ENCODE measurements at places on chromosomes 3 and 15.
A peak's percentile ranks its signal among the peaks of the same experiment; 100 is the strongest.

DNA sequence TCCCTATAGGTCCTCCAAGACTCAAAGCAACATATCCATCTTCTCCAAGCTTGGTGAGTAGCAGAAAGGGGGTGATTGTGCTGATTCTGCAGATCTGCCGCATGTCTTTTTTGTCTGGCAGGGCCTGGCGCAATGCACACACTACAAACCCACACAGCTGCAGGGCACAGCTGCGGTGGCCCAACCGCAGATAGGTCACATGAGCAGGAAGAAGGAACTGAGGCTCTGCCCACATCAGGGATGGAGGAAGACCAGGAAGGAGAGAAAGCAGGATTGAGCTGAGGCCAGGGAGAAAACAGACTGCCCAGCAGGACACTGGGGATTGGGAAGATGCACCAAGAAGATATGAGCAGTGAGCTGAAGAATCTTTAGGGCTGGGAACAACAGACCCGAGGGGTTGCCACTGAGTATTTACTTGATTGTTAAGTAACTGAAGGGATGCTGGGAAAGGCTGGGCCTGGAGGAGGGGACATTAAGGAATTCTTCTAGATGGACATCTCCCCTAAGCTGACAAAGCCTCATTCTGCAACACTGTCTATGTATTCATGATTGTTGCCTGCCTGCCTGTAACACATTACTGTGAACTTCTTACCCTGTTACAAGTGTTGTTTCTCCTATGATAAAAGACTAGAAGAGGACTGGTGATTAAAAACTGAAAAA, 126.7 kb downstream of the MYLK start:
- DNase-seq: no peak

GRCh38 chr3:138933981-138934691, 12.8 kb downstream of the FOXL2 start:
- no peak for DNase-seq

GRCh38 chr15:67563092-67563491, 20.6 kb downstream of the MAP2K5 start:
- no peak for DNase-seq

- no peak for DNase-seq
Observed at GRCh38 chr3:132787616-132788300, 65.5 kb upstream of the NPHP3 start.

GRCh38 chr3:21477541-21478288, 273.3 kb downstream of the ZNF385D start:
- DNase-seq: no peak

DNA sequence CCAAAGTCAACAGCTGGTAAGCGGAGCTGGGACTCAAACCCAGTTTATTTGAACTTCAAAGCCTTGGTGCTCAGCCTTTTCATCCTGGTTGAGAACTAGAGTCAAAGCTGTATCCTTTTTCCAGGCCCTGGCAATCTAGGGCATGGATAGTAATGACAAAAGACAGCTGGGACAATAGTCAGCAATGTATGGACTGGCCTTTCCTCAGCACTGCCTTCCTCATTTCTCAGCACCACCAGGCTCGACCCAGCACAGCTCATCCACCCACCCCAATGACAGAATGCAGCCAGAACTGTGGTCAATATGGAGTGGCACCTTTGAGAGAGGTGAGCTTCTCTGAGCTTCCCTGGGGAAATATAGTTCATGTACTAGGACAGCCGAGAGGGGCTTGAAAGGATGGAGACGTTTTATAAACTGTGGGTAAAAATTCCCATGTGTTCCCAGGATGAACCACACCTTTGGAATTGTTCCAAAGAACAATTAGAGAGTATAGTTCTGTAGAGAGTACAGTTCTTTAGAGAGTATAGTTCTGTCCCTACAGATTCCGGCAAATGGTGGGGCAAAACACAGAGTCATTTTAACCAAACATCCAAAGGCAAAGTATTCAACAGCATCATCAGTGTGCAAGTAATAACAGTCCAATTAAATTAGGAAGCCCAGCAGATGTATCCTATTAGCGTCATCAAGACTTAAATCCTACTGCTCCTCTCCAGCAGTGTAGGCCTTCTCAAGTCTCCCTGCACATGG, 30.2 kb upstream of the IREB2 start:
- DNase-seq: no peak

GRCh38 chr3:194577986-194578905, 55.0 kb downstream of the TMEM44 start:
- DNase-seq: no peak

DNA sequence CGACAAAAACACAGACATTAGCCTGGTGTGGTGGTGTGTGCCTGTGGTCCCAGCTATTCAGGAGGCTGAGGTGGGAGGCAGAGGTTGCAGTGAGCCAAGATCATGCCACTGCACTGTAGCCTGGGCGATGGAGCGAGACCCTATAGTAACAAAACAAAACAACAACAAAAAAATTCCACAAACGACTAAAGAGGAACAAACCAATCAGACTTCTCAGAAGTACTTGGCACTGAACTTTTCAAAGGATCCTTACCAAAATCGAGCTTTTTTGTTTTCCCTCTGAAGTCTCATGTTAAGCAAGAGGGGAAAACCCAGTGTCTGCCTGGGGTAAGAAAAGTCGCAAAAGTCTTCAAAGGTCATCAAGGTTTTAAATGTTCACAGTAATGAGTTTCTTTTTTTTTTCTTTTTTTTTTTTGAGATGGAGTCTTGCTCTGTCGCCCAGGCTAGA, 30.1 kb upstream of the TFRC start:
- no peak for DNase-seq

GRCh38 chr3:59245859-59246501, 196.2 kb upstream of the CFAP20DC start:
- no peak for DNase-seq

GRCh38 chr3:46187341-46187700, 20.8 kb downstream of the CCR1 start:
- no peak for DNase-seq

- DNase-seq: no peak
Observed at GRCh38 chr15:99126930-99127329, 22.1 kb downstream of the SYNM start.

DNA sequence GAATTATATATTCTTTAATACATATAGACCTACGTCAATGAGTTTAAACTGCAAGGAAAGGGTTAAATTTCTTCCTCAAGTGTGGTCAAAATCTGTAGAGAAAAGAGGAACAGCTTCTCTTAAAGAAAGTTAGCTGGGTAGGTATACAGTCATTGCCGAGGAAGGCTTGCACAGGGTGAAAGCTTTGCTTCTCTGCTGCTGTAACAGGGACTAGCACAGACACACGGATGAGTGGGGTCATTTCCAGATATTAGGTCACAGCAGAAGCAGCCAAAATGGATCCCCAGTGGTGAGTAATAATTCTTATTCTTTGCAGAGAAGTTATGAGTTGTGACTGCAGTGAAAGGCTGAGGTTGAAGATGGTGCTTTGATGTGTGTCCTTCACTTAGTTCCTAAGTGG, at the start of gene CD86:
TSS of gene CD86 (plus strand) at position 148 of the 400 bp plus-strand sequence. CDS start at position 276, 128 bp downstream.
- DNase-seq: no peak

DNA sequence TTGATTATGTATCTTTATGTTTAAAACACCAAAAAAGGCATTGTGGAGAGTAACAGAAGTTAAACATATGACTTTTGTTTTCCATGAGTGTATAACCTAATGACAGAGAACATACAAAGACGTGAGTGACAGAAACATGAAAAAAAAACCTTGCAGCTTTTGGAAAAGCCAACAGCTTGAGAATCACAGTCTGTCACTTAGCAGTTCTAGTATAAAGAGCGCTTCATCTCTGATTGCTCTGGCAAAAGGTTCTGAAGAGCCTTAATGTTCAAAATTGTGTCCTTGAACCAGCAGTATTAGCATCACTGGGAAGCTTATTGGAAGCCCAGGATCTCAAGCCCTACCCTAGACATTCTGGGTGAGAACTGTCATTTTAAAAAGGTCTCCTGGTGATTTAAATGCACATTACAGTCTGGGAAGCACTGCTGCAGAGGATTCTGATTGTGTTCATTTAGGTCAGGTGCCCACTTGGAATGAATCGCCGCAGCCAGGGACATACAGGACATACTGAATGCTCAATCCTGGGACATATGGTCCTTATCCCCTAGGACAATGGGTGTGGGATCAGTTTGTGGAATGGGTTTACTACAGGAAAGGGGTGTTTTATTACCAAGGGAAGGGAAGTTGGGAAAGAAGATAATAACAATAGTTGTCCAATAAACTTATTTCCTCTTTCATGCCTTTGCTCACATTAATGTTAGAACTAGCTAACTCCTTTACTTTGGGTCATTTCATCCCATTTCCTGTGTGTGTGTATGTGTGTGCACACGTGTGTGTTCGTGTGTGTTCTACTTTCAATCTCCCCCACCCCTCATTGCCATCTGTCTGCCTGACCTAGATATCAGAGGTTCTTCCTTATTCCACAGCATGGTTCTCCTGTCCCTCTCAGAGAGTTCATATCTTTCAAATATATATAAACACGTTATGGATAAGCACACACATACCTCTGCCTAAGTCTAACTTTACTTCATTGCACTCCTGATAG, 55.0 kb downstream of the LRRC49 start:
- DNase-seq: no peak

- no peak for DNase-seq
Observed at GRCh38 chr3:90034038-90034437, 926.6 kb downstream of the EPHA3 start.

DNA sequence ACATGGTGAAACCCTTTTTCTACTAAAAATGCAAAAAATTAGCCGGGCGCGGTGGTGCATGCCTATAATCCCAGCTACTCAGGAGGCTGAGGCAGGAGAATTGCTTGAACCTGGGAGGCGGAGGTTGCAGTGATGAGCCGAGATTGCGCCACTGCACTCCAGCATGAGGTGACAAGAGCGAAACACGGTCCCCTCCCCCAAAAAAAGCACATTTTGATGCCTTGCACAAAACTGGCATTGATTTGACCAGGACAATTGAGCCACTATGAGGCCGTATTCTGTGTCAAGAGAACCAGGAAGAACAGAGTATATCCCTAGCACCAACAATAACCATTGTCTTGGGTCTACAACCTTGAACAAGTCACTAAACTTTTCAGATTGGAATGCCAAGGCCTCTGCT, 50.6 kb downstream of the SH3BP5 start:
- no peak for DNase-seq

DNA sequence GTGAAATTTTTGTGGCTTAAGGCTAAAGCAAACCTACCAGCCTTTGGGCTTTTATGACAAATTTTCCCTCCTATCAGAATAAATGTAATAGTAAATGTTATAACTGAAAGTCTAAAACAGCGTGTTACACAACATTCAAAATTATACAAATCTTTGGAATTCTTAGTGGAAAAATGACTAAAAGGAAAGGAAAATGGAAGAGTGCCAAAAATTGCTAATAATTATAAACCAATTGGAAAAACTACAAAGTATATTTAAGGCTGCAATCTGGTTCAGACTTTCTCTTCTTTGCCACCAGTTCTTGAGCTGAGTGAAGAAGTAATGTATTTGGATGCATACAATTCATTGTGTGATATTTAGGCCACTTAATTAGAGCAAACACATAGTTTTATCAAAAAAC, 45.6 kb upstream of the PHLDB2 start:
- DNase-seq: no peak

- no peak for DNase-seq
Observed at GRCh38 chr3:181533811-181534210, 177.9 kb upstream of the SOX2 start.

GRCh38 chr15:84946772-84947489, 34.7 kb upstream of the PDE8A start:
- DNase-seq: no peak

GRCh38 chr3:171013822-171014748, 12.4 kb downstream of the SLC2A2 start:
- no peak for DNase-seq

GRCh38 chr3:67593761-67594234, 60.6 kb downstream of the SUCLG2 start:
- no peak for DNase-seq

GRCh38 chr3:118080889-118081288, 953.8 kb downstream of the IGSF11 start:
- DNase-seq: no peak

- no peak for DNase-seq
Observed at GRCh38 chr15:57280464-57280863, 95.8 kb upstream of the CGNL1 start.

DNA sequence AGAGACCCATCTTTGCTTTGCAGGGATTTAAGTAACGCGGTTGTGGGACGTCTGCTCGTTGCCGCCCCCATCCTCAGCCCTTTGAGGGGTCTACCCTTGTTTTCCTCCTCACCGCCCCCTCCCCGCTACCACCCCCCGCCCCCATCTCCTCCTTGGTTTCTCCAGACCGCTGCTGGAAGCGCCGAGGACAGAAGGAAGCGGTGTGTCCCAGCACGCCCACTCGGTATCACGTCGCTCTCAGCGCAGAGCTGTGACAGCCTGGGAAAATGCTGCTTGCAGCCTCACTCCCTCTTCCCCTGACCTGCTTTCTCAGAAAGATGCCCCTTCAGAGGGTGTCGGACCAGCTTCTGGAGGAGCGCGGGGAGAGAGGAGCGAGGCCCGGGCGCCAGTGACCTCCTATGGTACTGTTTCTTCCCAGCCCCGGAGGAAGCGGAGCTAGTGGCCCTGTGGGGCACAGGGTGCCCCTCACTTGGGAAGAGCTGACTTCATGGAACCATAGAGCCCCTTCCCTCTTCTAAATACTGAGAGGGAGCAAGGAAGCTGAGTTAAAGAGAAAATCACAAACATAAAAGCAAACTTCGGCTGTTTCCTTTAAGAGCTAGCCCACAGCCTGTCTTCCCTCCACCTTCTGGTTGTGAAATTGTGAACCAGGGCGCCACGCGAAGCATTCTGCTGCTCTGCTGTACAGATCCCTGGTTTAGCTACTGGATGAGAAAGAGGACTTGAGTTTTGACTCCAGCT, 698 bp downstream of the IL1RAP start:
- peak; percentile 1 for DNase-seq

DNA sequence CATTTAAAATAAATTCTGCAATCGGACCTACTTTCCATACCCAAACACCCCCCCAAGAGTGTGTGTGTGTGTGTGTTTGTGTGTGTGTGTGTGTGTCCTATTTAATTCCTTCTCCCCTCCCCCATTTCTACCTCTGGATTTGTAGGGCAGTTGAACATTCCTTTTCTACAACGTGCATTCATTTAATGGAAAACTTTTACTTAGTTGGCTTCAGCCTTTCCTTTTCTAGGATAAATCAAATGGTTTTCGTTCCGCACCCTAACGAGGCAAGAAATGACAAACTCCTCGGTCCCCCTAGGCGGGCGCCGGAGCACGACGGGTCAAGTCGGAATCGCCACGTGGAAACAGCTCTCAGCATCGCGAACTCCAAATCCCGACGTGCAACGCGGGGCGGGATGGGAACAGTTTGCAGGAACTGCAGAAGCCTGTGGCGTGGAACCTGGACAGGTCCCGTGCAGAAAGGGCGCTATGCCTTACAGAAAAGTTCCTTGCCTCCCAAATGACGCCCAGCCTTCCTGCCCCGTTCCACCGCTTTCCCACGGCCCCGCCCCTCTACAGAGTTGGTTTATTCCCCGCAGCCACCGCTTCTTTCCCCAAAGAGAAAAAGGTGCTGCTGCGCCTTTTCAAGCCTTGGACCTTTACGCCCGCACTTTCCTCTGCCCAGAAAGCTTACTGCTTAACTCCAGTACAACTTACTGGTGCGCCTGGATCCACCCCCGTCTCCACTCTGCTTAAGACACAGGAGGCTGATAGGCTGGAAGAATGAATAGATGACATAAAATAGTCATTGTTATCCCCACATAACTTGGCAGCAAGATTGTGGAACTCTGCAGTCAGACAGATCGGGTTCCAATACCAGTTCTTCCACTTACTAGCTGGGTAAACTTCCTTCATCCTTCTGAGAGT, 1.1 kb upstream of the EIF2B5 start:
- no peak for DNase-seq
